ENCODE measurements at places on chromosomes 2 and 18.

DNA sequence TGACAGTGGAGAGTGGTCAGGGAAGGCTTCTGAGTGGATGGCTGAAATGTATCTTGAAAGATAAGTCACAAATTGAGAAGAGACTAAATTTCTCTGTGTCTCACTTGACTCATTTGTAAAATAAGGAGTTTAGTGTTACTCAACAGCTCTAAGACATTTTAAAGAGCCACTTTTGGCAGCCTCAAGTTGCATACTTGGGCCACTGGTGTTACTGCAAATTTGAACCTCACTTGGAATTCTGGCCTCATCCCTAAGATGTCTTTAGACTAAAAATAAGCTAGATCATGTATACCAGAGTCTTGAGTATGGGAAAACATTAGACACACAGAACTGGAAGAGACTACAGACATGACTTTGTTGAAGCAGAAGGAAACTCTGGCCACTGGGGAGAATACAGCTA lies 4.5 kb upstream of the MTLN start:
- no peak for DNase-seq

- no peak for DNase-seq
Measured at GRCh38 chr18:58699551-58699950, 28.3 kb downstream of the MALT1 start.

- DNase-seq, result no peak
Measured at GRCh38 chr2:99613980-99614379, 124.2 kb upstream of the REV1 start.

DNA sequence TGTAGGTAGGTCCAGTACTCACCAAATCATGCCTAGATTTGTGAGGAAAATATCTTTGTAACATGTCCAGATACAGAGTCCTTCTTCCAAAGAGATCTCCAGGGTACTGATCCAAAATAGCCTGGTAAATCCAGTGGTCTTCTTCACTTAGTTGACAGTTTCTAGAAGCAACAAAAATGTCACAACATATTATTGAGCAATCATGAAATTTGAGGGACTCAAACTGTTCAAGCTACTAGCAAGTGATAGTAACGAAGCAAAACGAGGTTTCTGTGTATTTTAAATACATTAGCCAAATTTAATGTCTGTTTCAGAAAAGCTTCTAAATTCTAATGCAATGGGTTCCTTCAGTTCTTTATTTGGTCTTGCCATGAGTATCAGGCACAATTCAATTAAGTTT lies 142.8 kb downstream of the CCDC148 start:
- no peak for DNase-seq

GRCh38 chr2:190843890-190844699 lies 36.5 kb upstream of the GLS start:
- peak; percentile 80 for DNase-seq

- no peak for DNase-seq
Measured at GRCh38 chr2:128416109-128416785, 97.6 kb upstream of the HS6ST1 start.

- no peak for DNase-seq
Measured at GRCh38 chr2:64133354-64133753, 10.9 kb downstream of the PELI1 start.

- DNase-seq, result no peak
Measured at GRCh38 chr2:167386694-167387093, 498.4 kb downstream of the XIRP2 start.

DNA sequence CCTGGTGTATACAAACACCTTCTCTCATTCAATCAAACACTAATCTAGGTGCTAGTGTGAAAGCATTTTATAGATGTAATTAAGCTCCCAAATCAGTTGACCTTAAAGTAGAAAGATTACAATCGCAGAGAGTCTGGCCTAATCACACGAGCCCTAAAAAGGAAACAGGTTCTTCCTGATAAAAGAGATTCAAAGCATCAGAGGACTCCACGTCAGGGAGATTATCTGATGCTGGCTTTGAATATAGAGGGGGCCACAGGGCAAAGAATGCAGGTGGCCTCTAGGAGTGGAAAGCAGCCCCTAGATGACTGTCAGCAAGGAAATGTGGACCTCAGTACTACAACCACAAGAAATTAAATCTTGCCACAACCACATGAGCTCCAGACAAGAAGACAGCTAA lies 28.2 kb upstream of the ZC3H15 start:
- DNase-seq, result no peak

DNA sequence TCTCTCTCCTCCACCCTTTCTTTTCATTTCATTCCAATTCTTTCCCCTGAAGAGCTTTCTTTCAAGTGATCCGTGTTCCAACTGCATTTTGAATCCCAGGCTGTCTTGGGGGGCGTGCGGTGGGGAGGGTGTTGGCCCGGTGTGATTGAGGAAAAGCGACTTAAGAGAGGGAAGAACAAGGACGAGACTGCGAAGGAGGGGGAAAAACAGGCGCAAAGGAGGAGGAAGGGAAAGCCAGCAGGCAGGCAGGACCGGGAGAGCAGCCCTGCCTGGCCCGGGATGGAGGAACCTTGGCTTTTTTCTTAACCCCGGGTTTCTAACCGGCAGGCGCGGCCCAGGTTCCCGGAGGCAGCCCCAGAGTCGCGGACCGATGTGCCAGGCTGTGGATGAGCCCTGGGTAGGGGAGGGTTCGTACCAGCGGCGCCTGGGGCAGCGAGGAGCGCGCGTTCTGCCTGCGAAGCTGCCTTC lies 1.3 kb downstream of the ADCYAP1 start:
- DNase-seq, result peak; percentile 86

DNA sequence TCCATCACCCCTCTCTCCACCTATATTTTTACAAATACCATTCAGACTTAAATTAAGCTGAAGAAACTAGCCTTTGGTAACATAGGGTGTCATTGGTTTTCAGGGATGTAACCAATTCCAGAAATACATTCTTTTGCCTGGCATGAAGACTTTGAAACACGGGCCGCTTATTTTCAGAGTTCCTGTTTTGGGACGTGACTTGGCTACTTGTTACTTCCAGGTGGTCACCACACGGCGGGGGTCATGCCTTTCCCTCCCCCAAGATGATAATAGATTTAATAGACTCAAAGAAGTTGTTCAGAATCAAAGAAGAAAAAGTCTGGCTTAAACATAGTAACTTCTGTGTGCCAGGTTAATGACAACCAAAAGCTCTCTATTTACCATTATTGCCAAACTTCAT lies 110.6 kb downstream of the SEPTIN10 start:
- DNase-seq, result peak; percentile 58

DNA sequence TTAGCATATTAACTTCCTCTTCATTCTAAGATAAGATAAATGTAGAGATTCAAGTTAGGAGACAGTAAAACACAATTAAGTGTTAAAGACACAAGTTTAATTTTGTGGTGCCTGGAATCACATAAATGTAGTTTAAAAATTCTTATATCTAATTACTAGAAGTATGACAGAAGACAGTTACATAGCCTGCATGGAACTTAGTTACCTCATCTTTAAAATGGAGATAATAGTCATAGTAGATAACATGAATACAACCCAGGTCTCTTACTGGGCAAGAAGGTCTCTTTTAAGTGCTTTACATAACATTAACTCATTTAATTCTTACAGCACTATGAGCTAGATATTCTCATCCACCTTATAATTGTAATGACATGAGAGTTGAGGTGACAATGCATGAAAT lies 15.1 kb downstream of the GALNT13 start:
- no peak for DNase-seq

DNA sequence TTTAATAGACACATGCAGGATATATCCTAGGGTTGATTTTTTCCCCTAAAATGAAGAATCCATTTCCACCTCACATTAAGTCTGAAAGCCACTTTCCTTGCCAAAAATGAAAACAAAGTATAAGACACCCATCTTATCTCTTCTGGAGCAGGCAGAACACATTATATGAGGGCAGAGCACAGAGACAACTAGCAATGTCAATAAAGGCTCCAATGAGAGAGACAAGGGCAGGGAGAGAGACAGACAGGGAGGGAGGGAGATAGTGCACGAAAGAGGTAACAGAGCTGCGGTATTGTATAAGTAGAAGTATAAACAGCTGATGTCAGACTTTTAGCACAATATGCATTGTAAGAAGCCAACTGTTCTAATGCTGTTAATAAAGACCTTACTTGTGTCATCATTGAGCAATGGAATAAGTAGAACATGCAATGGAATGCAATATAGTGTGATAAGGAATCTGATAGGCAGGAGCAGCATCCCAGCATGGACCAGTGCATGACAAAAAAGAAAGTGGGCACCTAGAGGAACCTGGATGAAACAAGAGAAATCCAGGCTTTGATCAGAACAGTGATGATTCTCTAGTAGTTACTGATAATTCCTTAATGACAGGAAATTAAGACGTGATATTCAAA lies 150.6 kb upstream of the TCF4 start:
- peak; percentile 51 for DNase-seq

DNA sequence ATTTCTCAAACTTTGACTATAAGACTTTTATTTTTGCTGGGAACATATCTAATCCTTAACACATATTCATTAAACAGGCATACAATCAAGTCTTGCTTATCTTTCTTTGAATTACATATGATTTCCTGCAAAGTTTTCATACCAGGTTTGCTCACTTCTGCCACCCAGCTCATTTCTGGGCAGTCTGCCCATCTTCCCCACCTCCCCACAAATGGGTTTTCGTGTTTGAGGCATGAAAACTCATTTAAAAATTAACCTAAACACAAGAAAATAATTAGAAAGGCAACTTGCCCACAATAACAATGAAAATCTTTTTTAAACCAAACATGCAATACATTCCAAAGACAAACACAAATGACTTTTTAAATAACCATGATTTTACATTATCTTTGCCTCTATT lies 3.4 kb downstream of the CHST9 start:
- DNase-seq, result no peak

DNA sequence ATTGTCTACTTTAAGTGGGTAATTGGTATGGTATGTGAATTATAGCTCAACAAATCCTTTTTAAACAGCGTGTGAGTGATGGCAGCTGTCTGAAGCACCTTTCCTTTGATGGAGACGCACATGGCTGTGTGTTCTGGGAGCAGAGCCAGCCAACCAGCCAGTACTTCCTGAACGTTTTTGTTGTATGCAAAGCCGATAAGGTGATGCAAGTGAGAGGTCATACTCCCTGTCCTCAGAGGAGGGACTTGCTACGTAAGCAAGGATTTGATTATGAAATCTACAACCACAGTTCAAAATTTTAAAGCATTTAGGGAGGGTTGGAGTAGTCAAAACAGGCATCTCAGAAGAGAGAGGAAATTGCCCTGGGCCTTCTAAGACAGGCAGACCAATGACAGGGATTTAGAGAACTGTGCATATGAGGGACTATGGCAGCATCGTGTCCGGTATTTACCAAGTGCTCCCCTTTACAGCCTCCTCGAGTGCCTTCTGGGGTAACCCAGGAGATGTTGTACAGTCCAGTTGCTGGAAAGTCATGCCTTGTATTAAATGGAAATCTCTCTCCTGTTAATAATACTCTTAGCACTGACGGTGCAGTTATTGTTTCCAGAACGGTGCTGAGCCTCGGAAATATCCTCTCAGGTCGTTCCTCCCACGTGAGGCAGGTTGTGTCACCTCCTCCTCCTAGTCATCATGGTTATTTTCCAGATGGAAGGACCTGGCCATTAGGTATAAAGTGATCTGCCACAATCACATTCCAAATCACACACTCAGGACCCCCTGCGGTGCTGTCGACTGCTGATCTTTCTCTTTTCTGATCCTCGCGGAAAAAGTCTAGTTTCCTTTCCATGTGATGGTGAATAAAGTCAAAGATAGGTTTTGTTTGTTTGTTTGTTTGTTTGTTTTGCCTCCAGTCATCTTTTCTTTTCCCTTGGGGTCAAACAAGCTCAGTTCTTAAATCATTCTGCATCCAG lies 28.4 kb downstream of the ARHGEF4 start:
- DNase-seq, result peak; percentile 52

DNA sequence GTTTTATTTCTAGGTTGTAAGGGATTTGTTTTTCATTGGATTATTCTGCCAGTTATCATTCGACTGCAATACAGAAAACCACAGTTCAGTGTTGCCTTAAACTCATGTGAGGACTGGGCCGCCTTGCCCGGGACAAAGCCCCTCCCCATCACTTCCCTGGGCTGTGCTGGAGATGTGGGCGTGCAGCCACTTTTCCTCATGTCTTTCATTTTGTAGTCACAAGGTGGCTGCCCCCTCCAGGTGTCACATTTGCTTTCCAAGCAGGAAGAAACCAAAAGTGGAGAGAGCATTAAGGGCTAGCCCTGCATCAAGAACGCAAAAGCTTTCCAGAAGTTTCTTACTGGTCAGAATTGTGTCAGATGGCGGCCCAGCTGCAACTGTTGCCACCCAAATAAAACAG lies 492.5 kb upstream of the ID2 start:
- no peak for DNase-seq

DNA sequence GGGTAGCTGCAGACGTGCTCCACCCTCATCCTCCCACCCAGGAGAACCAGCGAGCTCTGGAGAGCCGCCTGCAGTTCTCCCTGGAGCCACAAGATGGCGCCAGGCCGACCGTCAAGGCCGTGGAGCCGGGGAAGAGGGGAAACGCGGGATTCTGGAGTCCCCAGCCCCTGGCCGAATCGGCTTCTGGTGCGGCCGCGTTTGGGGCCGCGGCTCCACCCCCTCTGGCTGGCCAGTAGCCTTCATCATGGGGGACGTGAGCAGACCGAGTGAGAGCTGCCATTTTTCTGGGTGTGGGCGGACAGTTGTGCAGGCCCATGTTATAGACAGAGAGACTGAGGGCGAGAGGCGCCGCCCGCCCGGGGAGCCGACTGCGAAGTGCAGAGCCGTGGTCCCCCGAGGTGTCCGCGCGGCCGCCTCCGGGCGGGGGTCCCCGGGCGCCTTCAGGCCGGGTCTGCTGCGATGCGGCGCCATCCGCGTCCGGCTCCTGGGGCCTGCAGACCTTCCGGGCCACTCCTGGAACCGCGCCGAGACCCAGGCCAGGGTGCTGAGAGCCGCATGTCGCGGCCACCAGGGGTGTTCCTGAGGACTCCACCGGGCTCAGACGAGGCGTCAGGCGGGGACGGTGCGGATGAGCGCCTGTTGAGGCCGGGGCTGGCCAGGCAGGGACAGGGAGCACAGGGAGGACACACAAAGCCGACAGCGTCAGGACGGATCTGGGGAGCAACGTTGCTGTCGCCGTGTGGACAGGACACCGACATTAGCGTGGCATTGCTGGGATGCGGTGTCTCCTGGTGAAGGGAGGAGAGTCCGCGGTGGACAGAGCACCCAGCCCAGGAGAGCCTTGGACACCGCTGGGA lies 418.2 kb upstream of the HS6ST1 start:
- DNase-seq, result peak; percentile 98

GRCh38 chr2:31012406-31012805 lies 125.8 kb downstream of the GALNT14 start:
- DNase-seq, result no peak

GRCh38 chr18:57819671-57820460 lies 16.8 kb upstream of the ATP8B1 start:
- DNase-seq, result peak; percentile 81

- DNase-seq, result no peak
Measured at GRCh38 chr2:22626621-22627020, 758.4 kb upstream of the KLHL29 start.

- no peak for DNase-seq
Measured at GRCh38 chr2:16417726-16418125, 247.9 kb downstream of the CYRIA start.

GRCh38 chr18:73235491-73235890 lies 367.7 kb upstream of the NETO1 start:
- peak; percentile 48 for DNase-seq

GRCh38 chr2:20196657-20197161 lies 28.2 kb downstream of the SDC1 start:
- DNase-seq, result no peak

Measured in osteoblast (primary cell).